ENCODE measurements at places on chromosomes 6 and 20. TPM values are rescaled to one million over a fixed set of nuclear protein-coding genes. Genes with fewer than 3 reads are reported as not detected.

The TAP2 gene
- total RNA-seq: 31.0 TPM

The PABPC1L gene
- 3.4 TPM for total RNA-seq

The CST2 gene
- not detected for total RNA-seq

The DUSP15 gene
- total RNA-seq: 0.44 TPM

The AFDN gene
- total RNA-seq: 47.2 TPM

The GPR6 gene
- total RNA-seq: not detected

The OPRL1 gene
- 0.54 TPM for total RNA-seq

The MAP1LC3A gene
- total RNA-seq: 41.6 TPM
